ENCODE measurements at places on chromosomes 11 and 22.
A peak's percentile ranks its signal among the peaks of the same experiment; 100 is the strongest.

DNA sequence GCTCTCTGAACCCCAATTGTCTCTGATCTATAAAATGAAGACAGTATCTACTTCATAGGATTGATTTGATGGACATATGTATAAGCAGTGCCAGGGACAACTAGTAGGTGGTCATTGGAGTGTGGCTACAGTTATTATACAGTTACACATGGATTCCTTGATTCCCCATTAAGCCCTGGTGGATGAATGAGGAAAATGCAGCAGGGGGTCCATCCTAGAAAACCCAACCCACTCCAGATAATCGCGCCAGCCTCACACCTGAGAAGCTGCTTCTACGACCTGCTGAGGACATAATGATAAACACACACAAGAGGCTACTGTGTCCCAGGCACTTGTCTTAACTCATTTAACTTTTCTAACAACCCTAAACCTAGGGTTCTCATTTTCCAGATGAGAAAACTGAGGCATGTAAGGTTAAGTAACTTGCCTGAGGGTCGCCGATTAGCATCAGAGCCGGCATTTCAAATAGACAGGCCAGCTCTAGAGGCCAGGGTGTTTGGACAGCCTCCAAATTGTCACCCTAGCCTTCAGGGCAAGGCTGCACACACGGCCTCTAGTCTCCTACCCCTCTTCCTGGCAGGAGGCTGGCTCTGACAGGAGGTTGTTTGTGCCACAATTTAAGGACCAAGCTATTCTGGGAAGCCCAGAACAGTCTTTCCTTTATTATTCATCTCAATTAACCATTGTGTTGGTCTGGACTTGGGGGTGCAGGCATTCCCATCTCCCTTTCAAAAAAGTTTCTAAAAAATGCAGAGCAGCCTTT lies 3.8 kb upstream of the C11orf91 start:
- DNase-seq: no peak

- no peak for DNase-seq
These were observed 1033.9 kb downstream of the TBC1D22A start for GRCh38 chr22:47796128-47796908.

- no peak for DNase-seq
These were observed 26.0 kb downstream of the SLC22A6 start for GRCh38 chr11:62958547-62959421.

- DNase-seq: no peak
These were observed 267.6 kb upstream of the B3GAT1 start for GRCh38 chr11:134679592-134679991.

DNA sequence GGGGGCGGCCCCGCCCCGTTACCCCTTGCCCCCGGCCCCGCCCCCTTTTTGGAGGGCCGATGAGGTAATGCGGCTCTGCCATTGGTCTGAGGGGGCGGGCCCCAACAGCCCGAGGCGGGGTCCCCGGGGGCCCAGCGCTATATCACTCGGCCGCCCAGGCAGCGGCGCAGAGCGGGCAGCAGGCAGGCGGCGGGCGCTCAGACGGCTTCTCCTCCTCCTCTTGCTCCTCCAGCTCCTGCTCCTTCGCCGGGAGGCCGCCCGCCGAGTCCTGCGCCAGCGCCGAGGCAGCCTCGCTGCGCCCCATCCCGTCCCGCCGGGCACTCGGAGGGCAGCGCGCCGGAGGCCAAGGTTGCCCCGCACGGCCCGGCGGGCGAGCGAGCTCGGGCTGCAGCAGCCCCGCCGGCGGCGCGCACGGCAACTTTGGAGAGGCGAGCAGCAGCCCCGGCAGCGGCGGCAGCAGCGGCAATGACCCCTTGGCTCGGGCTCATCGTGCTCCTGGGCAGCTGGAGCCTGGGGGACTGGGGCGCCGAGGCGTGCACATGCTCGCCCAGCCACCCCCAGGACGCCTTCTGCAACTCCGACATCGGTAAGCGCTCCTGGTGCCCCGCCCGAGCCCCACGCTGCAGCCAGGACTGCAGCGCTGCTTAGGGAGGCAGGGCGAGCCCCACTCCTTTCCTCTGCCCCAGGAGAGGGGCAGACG lies at the start of gene TIMP3:
Gene TIMP3 (plus strand): TSS at position 169 of the 700 bp plus-strand sequence. CDS start 297 bp downstream, at position 466.
- DNase-seq: no peak

DNA sequence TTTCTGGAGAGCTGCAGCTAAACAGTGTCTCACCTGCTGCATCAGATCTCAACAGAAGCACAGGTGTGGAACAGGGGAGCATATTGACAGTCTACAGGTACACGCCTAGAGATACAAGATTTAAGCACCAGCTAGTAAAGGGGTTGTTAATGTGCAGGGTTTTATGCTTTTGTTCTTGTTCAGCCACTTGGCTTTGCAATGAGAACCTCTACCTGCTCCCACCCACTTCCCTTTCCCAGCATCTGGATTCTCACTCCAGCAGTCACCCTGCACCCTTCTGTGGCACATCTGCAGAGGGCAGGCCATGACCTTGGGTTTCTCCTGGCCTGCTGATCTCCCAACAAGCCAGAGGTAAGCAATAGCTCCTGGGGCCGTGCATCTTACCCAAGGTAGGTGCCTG lies 446.6 kb downstream of the BUD13 start:
- DNase-seq: no peak

GRCh38 chr11:29534836-29535235 lies 482.0 kb downstream of the KCNA4 start:
- no peak for DNase-seq

GRCh38 chr11:35030716-35031213 lies 108.2 kb upstream of the CD44 start:
- peak; percentile 58 for DNase-seq

DNA sequence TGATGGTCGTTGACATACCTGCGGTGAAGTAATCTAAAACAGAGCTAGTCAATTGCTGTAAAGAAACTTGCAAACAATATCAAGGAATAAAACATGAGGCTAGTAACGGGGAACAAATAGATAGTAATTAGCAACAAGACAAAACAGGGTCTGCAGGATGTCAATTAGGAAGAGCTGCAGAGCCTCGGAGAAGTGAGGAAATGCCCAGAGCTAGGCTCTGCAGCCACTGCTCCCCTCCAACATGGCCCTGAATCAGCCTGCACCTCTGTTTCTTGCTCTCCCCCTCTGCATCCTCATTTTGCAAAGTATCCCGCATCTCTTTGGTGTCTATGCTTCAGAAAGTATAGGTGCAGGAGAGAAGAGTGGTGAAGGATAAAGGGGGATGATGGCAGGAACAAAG lies 507.4 kb upstream of the FAT3 start:
- no peak for DNase-seq

GRCh38 chr22:48765595-48765994 lies 1062.1 kb downstream of the BRD1 start:
- DNase-seq: no peak

GRCh38 chr22:31248138-31248745 lies 36.1 kb downstream of the LIMK2 start:
- no peak for DNase-seq

GRCh38 chr11:19060629-19061028 lies at the start of gene MRGPRX2:
MRGPRX2 (minus strand) TSS chr11:19060717; CDS start chr11:19056402, 4,315 bp downstream.
- DNase-seq: no peak

GRCh38 chr22:49811020-49811791 lies 16.5 kb downstream of the BRD1 start:
- DNase-seq: no peak

DNA sequence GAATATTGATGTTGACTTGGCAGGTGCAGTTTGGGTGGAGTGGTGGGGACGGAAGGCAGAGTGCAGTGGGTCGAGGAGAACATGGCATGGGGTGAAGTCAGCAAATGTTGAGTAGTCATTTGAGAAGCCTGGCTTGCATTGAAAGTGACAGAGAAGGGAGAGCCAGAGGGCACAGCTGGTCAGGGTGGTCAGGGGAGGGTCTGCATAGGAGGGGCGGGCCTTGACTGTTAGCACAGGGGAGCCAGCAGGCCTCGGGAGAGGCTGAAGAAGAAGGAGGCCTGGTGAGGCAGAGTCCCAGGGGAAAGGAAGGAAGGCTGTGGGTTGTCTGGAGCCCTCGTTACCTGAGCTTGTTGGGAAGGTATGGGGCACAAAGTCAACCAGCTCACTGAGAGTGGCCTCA lies 230.8 kb upstream of the TBCEL start:
- no peak for DNase-seq

GRCh38 chr11:7428196-7428595 lies 57.1 kb upstream of the OLFML1 start:
- DNase-seq: no peak

GRCh38 chr11:116506263-116506825 lies 266.4 kb downstream of the BUD13 start:
- no peak for DNase-seq

- DNase-seq: no peak
These were observed 940.4 kb downstream of the DLG2 start for GRCh38 chr11:84686716-84687115.

- no peak for DNase-seq
These were observed 16.7 kb downstream of the BCL9L start for GRCh38 chr11:118908901-118909618.

DNA sequence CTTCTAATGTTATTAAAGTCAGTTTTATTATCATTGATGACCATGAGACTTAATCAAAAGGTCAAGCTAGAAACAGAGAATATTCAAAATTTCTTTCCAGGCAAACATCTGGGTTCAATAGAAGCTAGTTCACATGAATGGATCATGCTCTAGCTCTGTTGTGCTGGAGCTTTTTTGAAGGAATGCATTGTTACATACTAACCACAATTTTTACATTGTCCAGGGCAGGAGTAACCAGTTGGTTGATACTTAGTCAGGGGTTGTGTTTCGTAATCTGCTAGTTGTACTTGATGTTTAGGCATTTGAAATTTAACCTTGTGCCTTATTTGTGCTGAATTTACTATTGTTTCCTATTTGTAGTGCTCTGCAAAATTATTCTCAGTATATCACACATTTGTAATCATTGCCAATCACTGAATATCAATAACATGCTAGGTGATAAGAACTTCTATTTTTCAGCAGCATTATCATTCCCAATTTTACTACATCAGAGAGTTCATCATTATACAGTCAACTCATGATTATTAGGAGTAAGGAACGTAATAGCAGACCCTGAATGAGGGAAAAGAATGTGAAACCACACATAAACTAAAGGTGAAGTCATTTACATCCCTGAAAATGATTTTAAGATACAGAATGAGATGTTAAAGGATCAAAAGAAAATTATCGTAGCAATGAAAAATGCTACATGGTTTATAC lies 23.2 kb downstream of the NF2 start:
- DNase-seq: no peak

- DNase-seq: no peak
These were observed 26.7 kb downstream of the INTS4 start for GRCh38 chr11:77967753-77968152.

- no peak for DNase-seq
These were observed 101.0 kb downstream of the BRD1 start for GRCh38 chr22:49726701-49727101.

GRCh38 chr11:4704054-4704789 lies at the start of gene MMP26:
MMP26 (plus strand) TSS chr11:4704784.
- no peak for DNase-seq

- DNase-seq: no peak
These were observed 16.6 kb downstream of the TBC1D10A start for GRCh38 chr22:30309951-30310741.

GRCh38 chr11:125371431-125371935 lies 124.6 kb downstream of the FEZ1 start:
- DNase-seq: no peak

DNA sequence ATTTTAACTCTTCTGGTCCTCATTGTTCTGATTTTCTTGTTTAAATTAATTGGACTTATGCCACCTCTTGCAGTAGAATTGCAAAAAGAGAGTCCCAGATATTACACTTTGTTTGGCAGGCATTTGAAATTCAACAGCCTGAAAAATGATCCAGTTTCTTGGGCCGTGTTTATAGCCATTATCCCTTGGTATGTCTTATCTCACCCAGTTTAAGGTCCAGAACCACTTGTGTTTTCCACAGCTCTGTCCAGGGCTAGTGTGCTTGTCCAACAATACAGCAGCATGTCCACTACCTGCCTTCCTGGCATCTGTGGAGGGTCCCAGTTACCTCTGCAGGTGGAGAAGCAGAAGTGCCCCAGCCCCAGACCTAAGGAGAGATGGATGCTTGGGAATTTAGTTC lies 397.4 kb downstream of the SOX6 start:
- no peak for DNase-seq

GRCh38 chr22:43213051-43213450 lies 26.1 kb upstream of the TTLL12 start:
- DNase-seq: no peak

DNA sequence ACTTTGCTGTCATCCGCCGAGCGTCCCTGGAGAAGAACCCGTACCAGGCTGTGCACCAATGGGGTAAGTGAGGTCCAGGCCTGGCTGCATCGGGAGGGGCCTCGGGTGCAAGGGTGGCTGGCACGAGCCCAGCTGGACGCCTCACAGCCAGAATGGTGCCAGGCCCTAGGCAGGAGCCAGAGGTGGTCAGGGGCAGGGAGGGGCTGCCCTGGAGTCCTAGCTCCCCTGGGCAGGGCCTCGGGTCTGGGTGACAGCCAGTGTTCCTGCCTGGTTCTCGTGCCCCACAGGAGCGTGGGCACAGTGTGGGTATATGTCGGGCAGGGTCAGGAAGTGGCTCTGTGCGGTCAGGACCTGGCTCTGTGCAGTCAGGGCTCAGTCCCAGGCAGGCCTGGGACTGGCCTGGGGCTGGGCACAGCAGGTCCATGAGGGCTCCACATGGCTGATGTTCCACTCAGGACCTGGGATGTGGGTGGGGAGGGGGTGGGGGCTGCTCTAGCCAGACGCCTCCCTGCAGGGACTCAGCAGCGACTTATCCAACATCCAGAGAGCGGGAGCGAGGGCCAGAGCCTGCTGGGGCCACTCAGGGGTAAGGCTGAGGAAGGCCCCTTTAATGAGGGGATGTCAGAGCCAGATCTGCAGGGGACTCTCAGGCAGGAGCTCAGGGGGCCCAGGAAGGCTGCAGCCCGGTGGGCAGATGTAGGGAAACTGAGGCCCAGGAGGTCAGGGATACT lies 1.2 kb downstream of the TSPAN32 start:
- DNase-seq: no peak

DNA sequence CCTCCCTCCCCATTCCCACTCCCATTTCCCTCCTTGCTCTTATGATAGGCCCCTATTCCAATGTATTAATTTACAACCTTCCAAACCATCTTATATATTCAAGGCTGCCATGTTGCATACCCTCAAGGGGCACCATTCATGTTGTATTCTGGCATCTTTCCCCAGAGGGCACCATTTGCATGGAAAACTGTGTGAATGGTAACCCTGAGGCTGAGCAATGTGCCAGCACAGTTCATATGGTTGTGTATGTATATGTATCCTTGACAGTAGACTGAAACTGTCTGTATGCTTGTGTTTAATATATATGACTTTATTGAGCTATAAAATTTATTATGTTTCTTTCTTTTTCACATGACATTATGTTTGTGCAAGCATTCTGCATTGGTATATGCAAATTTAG lies 7.3 kb downstream of the RASSF10 start:
- peak; percentile 14 for DNase-seq

DNA sequence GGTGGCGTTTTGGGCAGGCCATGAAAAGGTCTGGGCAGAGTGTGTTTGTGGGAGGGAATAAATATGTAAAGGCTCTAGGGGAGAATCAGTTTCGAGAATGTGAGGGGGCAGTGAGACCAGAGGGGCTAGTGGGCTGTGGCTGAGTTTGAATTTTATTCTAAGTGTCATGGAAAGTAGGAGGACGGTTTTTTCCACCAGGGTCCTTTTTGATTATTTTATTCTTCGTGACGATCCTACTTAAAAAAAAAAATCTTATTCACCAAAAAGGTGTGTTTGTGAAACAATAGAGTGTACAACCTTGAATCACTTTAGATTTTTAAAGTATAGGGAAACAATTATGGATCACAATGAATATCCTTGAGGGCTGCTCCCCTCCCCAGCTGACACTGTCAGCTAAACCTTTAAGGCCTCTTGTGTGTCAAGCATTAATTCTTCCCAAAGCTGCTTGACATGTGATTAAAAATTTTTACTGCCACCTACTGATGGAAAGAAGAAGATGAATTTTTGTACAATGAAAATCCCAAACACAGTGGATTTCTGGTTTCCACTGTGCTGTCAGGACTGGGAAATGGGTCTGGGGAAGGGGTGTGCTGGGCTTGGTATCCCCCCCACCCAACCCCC lies 107.5 kb upstream of the OR4B1 start:
- DNase-seq: no peak

Data from glomerular endothelial cell (primary cell).